ENCODE measurements at places on chromosomes 1 and 21.
A peak's percentile ranks its signal among the peaks of the same experiment; 100 is the strongest.

DNA sequence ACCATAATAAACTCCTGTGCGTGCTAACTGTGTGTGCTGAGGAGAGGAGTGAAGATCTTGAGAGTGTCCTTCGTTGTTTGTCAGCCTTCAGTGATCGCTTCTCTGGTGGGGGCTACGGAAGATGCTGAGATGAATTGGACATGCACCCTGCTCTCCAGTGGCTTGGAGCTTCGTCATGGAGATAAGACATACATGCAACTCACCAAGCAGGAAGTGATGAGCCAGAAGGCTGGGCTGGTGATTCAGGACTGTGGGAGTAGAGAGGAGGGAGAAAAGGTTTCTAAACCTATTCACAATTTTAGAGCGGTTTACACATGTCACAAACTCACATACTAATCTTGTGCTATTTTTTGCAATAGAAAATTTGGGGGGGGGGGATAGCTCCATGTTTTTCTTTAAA is 128.9 kb upstream of the ADAR start:
- DNase-seq, result no peak

DNA sequence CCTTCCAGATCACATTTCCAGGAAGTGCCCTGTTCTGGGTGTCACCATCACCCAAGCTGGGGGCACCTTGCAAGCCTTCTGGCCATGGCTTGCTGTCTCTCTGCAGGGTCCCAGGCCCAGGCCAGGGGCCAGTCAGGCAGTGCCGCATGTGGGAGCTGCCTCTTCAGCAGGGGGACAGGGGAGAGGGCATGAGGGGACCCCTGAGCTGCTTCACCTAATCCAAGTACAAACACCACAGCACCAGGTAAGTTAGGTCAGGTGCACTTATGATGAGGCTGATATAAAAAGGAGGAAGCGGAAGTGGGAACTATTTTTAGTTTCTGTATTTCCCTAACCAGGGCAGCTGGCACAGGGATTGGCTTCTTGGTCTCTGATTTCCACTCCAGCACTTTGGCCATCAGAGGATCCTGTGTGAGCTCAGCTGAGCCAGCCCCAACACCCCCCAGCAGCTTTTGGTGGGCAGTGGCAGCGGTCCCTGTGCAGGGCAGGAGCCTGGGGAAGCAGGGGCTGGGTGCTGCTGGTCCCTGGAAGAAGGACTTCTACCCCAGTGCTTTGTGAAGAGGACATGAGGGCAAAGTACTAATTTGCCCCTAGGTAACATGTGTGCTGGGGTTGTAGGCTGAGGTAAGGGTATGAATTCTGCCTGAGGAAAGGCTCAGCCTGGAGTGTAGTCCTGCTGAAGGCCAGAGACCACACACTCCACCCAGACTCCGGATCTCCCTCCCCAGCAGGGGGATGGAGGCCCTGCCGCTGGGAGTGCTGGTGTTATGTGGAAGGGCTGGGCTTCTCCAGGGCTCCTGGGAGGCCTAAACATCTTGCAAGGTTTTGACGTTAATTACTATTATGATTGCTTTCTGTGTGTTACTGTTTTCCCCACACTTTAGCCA is 3.3 kb upstream of the PCBP3 start:
- peak; percentile 45 for DNase-seq

GRCh38 chr1:219379691-219380090 is 206.0 kb downstream of the LYPLAL1 start:
- no peak for DNase-seq

GRCh38 chr1:9942399-9942938 is 722 bp downstream of the LZIC start:
- peak; percentile 17 for DNase-seq

DNA sequence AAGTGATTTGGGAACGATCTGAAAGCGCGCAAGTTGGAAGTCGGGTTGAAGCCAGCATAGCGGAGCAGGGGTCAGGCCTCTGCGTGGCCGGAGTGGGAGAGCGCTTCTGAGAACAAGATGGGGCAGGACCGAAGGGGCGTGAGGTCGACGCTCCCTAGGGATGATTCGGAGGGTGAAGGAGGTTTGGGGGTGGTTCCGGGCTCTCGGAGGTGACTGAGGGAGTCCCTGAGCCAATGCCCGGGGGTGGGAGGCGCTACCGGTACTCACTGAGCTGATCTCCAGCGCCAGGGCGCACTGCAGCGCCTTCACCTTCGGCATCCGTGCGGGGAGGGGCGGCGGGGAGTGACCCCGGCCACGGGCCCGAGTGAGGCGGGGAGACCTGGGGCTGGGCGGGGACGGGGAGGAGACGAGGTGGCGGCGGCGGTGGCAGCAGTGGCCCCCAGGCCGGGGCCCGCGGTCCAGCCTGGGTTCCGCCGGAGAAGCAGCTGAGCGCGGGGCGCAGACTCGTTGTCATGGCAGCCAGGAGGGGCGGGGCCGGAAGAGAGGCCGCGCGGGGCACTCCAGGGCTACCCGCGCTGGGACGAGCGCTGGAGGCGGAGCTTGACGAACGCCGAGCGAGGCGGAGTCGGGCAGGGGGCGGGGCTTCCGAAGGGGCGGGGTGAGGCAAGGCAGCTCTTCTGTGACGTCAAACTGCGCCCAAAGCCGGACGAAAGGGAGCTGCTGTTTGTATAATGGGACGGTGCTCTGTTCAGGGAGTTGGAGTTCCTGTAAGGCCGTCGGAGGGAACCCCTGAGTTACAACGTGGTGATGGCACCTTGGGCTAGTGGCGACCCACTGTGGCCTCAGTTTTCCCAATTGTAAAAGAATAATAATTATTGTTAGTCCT is at the start of gene SPATA6:
SPATA6 (minus strand) TSS at position 514 of the 886 bp plus-strand sequence; CDS start at position 318, 196 bp downstream.
- peak; percentile 97 for DNase-seq

DNA sequence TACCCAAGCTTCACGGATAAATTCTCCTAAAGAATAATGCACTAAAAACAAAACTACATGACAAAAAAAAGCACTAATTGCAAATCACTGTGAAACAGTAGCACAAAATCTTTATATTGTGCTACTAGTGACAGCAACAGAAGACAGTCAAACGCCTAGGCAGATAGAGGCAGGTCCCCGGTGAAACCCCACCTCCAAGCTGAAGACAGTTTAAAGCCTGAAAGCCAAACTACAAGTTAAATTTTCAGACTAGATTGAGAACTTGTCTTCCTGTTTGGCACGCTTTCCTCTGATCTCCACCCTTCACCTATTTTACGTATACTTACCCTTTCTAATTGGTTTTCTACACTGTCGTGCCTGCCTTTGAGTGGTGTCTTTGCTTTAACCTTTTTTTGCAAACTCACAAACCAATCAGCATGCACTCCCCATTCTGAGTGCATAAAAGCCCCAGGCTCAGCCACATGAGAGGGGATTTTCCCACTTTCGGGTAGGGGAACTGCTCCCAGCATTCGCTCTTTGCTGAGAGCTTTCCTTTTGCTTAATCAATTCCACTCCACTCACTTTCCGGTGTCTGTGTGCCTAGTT is 3.6 kb upstream of the BACH1 start:
- no peak for DNase-seq

- no peak for DNase-seq
Observed at GRCh38 chr1:78088486-78088885, 42.7 kb downstream of the GIPC2 start.

- DNase-seq, result peak; percentile 49
Observed at GRCh38 chr1:3553166-3553939, 58.0 kb downstream of the MEGF6 start.

DNA sequence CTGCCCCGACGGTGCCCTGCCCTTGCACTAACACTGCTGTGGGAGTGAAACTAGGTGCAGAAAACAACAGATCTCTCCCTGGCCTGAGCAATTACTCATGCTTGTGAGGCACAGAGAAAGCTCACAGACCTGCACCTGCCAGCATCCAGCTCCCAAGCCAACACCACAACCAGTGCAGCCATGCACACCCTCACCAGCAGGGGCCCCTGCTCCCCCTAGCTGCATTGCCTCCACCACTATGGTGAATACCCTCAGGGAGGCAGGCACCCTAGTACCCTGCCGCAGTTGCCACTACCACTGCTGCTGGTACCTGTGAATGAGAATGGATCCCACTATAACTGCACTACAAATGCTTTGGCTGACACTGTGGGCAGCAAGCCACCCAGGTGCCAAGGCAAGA is 7.1 kb upstream of the DIRAS3 start:
- no peak for DNase-seq

GRCh38 chr1:210620867-210621488 is 292.3 kb downstream of the HHAT start:
- no peak for DNase-seq

DNA sequence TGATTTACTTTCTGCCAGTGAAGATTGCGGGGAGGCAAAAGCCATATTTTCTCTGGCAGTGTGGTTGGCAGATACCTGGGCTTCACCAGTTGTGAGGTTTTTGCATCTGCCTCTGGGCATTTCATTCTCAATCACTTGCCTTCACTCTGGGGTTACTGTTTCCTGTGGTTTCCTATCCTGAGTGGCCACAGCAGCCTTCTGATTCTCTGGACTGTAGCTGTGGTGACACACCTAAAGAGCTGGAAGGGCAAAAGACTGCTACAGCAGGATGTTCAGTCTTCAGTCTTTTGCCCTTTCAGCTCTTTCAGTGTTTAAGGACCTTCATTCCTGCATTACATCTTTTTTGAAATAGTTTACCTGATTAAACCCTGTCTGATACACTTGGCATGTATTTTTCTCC is 50.5 kb upstream of the GPR52 start:
- no peak for DNase-seq

- DNase-seq, result no peak
Observed at GRCh38 chr21:43675871-43676270, 16.5 kb downstream of the RRP1B start.

DNA sequence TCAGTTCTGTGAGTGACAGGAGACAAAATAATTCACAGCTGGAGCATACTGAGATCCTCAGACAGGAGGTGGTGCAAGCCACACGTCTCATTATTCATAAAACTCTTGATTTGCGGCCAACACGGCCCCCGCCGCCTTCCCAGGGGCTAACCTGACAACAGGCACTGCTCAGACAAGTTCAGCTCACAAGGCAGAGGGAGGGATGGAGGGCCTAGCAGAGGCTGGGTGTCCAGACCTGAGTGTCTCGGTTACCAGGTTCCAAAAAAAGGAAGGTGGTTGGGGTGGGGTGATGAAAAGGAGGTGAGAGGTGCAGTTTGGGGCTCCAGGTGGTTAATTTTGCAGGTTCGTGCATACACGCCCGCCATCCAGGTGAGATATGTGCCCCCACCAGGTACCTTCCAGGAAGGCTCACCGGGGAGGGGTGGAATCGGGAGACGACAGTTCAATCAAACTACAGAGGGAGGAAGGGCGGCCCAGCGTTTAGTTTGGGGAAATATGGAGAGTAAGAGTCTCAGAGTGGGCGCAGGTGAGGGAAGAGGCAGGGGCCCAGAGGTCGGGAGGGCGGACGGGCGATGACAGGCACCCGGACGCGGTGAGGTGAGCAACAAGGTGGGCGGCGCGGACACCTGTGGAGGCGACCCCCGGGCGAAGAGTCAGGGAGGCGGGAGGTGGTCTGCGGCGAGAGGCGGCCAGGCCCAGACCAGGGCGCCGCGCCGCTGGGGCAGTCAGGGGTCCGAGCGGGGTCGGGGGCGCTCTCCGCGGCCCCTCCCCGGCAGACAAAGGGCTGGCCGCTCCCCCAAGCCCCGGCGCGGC is 629 bp downstream of the CTNNBIP1 start:
- DNase-seq, result no peak

DNA sequence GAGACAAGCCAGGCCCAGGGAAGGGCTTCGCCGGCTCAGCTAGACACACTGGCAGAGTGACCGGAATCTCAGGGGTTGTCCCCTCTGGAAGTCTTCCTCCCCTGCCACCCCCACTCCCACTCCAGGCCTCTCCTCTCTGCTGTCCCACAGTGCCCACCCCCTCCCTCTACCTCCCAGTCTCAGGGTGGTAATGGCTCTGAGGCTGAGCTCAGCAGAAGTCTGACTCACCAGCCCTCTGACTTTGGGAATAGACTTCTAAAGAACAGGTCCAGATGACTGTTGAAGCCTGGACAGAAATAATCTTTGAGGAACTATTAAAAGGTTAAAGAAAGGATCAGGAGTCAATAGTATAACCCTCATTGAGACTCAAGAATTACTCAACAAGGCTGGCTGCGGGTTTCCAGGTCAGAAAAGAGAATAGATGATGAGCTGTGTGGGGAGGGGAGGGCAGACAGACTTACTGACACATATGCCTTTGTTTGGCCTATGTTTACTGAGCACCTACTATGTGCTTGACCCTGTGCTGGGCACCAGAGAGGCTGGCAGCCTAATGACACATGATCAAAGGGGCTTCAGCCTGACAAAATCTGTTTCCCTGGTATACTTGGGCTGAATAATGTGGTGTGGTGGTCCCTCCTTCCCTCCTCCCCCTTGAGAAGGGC is 8.2 kb downstream of the HCRTR1 start:
- DNase-seq, result no peak

- DNase-seq, result no peak
Observed at GRCh38 chr1:104380003-104380402, 630.3 kb downstream of the AMY1C start.

DNA sequence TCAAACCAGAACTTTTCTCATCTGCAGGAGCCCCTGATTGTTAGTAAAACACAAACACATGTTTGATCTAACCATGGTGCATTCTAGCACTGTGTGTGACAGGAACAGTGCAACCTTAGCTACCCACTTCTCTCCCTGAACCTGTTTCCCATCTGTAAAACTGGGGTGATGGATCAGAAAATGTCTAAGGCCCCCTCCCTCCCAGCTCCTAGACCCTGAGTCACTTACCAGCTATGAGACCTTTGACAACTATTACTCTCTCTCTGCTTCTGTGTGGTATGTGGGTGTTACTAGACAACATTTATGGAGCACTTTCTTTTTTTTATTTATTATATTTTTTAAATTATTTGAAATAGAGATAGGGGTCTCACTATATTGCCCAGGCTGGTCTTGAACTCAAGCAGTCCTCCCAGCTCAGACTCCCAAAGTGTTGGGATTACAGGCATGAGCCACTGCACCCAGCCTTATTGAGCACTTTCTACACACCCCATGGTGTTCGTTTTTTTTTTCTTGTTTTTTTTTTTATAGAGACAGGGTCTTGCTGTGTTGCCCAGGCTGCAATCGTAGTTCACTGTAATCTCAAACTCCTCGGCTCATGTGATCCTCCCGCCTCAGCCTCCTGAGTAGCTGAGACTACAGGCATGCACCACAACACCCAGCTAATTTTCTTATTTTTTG is 2.6 kb downstream of the INPP5B start:
- DNase-seq, result no peak

DNA sequence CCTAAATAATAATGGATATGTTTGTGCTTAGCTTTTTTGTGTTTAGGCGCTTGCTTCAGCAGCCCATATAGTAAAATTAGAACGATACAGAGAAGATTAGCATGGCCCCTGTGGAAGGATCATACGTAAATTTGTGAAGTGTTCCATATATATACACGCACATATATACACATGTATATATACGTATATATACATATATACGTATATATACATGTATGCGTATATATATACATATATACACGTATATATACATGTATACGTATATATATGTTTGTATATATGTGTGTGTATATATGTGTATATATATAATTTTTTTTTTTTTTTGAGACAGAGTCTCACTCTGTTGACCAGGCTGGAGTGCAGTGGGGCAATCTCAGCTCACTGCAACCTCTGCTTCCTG is 17.4 kb downstream of the SNX27 start:
- DNase-seq, result no peak

- no peak for DNase-seq
Observed at GRCh38 chr1:65827346-65827745, 34.7 kb downstream of the PDE4B start.

GRCh38 chr1:53142226-53142853 is at the start of gene SLC1A7:
SLC1A7 (minus strand) TSS chr1:53142638; CDS start chr1:53142449, 189 bp downstream.
- peak; percentile 86 for DNase-seq

Measured in WERI-Rb-1 (cell line).